Stromal cell of bone marrow (primary cell): ENCODE measurements at places on chromosomes 12 and 14.

DNA sequence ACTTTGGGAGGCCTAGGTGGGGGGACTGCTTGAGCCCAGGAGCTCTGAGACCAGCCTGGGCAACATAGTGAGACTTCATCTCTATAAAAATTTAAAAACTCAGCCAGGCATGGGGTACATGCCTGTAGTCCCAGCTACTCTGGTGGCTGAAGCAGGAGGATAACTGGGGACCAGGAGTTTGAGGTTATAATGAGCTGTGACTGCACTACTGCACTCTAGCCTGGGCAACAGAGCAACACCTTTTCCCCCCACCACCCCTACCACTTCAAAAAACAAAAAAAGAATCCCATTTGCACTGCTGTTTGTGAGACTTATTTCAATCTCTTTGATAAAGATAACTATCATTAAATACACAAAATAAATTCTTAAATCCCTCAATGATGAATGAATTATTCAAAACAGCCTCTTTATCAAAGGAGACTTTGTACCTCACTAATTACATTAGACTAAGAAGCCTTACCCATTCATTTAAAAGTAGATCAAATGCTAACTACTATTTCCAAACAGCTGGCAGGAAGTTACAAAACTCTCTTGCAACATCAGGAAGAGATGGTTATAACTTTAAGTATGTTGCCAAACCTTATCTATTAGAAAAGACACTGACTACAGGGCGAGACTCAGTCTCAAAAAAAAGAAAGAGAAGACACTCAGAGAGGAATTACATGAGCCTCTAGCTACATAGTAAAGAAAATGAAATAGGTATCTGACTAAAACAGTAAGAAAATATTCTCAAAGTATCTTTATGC, 14.7 kb downstream of the BLTP3B start:
- peak; percentile 42 for DNase-seq

GRCh38 chr12:130338794-130339601, 1.3 kb downstream of the PIWIL1 start:
- DNase-seq = no peak

GRCh38 chr14:61733972-61734371, 28.2 kb upstream of the SNAPC1 start:
- DNase-seq = no peak

GRCh38 chr12:26872625-26873024, 39.6 kb upstream of the ITPR2 start:
- DNase-seq = no peak

DNA sequence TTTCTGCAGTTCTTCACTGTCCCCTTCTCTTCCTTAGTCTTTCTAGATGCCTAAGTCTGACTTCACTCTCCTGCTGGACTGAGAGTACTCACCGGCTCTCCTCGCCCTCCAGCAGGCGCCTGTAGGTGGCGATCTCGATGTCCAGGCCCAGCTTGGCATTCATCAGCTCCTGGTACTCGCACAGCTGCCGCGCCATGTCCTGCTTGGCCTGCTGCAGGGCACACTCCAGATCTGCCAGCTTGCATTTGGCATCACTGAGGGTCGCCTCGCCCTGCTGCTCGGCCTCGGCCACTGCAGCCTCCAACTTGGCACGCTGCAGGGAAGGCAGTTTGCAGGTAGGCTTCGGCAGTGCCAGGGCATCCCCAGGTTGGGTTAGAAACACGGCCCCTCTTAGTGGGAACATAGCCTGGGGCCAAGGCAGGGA, 5.2 kb downstream of the KRT84 start:
- DNase-seq = no peak

- peak; percentile 43 for DNase-seq
These were observed 42.1 kb upstream of the CTDSP2 start for GRCh38 chr12:57888409-57889157.
